T-helper 2 cell (primary cell): ENCODE measurements at places on chromosomes 3 and 15.

DNA sequence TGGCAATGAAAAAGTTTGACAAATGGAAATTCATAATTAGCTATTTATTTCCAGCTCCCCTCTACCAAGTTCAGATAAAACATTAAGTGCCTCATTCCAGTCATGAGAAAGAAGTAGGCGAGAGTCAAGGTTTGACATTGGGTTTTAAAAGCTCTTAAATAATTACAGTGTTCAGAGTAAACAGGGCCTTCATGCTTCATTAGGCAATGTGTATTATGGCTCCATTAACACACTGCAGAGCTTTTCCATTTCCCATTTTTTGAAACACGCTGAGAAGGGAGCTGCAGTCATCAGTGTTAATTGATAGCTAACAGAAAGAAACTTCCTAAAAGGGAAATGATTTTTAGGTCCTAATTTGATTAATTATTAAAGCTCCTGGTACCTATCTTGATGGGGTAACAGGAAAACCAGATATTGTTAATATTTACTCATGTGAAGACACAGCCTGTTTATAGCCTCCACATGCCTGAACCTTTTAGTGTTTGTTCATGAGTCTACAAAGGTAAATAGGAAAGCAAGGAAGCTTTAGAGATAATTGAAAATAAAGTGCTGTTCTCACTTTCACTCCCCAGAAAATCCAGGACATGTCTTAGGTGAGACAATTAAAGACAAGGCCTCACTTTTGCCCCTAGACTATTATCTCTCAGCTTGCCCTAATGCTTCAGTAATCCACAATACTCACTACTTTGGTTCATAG is 28.7 kb downstream of the SST start:
- DNase-seq: no peak

- DNase-seq: no peak
Measured at GRCh38 chr3:64798316-64798715, 110.5 kb upstream of the ADAMTS9 start.

DNA sequence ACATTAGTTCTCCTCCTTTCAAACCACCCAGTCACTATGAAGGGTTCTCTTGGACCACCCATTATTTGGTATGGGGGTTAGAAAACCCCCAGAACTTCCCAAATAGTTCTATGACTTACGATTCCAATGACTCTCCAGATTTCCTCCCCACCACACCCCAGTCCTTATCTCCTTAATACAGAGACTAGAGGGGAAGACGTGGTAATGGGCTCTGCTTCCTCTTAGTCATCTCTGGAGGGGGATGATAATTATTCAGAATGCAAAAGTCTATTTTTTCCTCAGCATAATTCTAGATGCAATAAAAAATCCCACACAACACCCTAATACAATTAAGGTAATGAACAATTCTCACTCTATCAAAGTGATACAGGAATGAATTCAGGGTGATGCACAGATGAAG is 48.9 kb upstream of the CFAP161 start:
- DNase-seq: no peak

GRCh38 chr3:148528024-148528423 is 169.7 kb upstream of the AGTR1 start:
- no peak for DNase-seq
